ENCODE measurements at places on chromosomes 7 and 10.

- H3K36me3 ChIP-seq: no peaks in the 10 kb centered on the region
- DNase-seq: no peak
- H3K27ac ChIP-seq: no peak overlapping the region
- H3K27me3 ChIP-seq: peaks cover 11% of the 10 kb centered on the region
- no peak overlapping the region for H3K4me3 ChIP-seq
These were observed 61.7 kb downstream of the C10orf105 start for GRCh38 chr10:71657604-71658466.

- no peak for DNase-seq
- peaks cover 20% of the 10 kb centered on the region for H3K27me3 ChIP-seq
- H3K27ac ChIP-seq: no peak overlapping the region
- no peak overlapping the region for H3K4me3 ChIP-seq
- H3K4me1 ChIP-seq: no peaks in the 10 kb centered on the region
These were observed 3.5 kb upstream of the CCL24 start for GRCh38 chr7:75817116-75817515.

- no peak overlapping the region for H3K4me3 ChIP-seq
- no peak for DNase-seq
- H3K27me3 ChIP-seq: no peaks in the 10 kb centered on the region
These were observed 271.6 kb downstream of the CACNA2D1 start for GRCh38 chr7:82172017-82172416.

DNA sequence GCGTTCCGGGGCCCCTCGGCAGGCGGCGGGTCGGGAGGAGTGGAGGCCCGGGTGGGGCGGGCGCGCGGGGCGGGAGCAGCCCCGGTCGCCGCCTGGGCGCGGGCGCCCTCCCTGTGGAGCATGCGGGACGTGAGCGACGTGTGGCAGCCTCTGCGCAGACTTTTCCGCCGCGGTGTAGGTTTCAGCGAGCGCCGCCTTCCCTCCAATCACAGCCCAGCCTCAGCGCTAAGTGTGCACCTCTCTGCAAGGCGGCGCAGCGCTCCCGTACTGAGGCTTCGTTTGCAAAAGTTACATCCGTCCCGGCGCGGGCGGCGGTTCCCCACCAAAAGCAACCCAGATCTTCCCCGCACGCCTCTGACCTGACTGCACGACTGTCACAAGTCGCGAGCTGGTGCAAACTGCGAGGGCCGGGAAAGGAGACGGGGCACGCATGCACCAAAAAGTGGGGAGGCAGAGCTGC is 1.2 kb upstream of the PFKFB3 start:
- H3K27me3 ChIP-seq: no peaks in the 10 kb centered on the region
- peaks cover 29% of the 10 kb centered on the region for H3K4me1 ChIP-seq
- DNase-seq: peak; percentile 84
- no peaks in the 10 kb centered on the region for H3K36me3 ChIP-seq

DNA sequence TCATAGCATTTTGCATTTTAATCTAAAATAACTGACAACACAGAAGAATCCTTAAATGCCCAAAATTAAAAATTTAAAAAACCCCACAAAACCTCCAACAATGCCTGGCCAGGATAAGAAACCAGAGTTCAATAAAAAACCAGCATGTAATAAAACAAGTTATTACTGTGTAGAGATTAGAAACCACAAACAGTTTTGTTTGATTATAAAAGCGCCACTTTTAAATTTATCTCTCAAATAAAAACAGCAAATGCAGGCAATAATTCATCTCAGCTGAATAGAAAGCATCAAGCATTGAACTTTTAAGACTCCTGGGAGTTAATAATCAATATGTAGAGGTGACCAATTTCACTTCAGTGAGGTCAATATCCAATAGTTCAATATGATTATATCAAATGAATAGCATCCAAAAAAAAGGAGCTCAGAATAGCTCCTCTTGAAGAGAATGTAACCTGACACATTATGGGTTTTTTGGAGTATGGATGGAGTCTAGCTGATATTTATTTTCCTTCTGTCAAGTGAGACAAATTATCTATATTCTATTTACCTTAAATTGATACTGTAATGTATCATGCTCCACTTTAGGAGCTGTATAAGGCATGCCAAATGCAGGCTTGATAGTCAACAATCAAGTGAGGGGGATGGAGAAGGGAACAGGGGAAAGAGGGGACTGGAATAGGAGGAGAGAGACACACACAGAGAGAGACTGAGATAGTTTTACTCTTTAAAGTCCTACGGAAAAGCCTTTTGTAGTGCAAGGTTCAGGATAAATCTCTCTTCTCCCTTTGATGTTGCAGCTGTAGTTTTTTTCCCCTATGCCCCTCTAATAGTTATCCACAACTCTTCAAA is 130.9 kb downstream of the RSU1 start:
- H3K27me3 ChIP-seq: no peaks in the 10 kb centered on the region
- H3K4me3 ChIP-seq: no peak overlapping the region
- H3K4me1 ChIP-seq: no peaks in the 10 kb centered on the region
- H3K36me3 ChIP-seq: peaks cover 3% of the 10 kb centered on the region

DNA sequence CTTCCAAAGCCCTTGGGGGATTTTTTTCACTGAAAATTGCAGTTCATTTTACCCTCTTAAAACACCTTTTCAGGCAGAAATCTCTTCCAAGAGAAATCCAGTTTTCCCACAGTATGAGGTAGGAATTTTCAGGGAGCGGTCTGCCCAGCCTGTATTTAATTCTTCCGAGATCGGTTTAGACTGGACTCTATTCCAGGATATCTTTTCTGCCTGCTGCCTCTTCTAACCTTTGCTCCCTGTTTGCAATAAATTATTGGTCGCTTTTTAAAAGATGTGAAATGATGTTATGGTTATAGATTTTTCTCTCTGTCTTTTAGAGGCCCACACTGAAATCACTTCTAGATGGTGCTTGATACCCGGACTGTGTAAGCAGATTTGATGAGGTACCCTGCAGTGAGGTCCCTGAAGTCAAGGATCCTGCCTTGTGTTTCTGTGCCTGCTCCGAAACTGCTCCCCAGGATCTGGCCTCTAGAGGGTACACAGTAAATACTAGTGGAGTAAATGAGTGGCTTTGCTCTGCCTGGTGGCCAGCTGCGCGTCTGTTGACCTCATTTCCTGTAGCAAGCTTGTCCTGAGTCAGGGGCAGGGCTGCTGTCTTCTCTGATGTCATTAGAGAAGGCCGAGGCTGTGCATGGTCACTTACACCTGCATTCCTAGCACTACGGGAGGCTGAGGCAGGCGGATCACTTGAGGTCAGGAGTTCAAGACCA is 191.6 kb downstream of the FANK1 start:
- no peaks in the 10 kb centered on the region for H3K27me3 ChIP-seq
- no peaks in the 10 kb centered on the region for H3K36me3 ChIP-seq
- no peak overlapping the region for H3K4me3 ChIP-seq
- no peak overlapping the region for H3K27ac ChIP-seq

DNA sequence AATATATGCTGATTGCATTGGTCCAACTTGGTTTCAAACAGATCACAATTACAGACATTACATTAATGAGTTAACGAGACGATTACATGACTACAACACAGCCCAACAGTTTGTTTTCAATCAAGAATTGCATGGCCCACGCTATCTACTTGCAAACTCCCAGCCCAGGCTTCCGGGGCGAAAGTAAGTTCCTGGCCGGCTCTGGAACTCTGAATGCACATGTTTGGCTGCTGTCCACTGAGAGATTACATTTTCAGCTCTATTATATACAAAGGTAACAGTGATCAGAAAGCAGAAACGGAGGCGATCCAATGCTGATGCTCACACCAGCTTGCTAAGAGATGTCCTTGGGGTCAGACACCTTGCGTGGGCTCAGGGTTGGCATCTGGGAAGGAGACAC is 206.3 kb downstream of the FANK1 start:
- no peak for DNase-seq
- no peaks in the 10 kb centered on the region for H3K4me1 ChIP-seq
- no peak overlapping the region for H3K27ac ChIP-seq
- H3K36me3 ChIP-seq: no peaks in the 10 kb centered on the region
- H3K4me3 ChIP-seq: no peak overlapping the region
- no peaks in the 10 kb centered on the region for H3K27me3 ChIP-seq

- no peak for DNase-seq
- no peak overlapping the region for H3K4me3 ChIP-seq
- peaks cover 20% of the 10 kb centered on the region for H3K4me1 ChIP-seq
These were observed 4.5 kb upstream of the DRGX start for GRCh38 chr10:49400365-49400764.

DNA sequence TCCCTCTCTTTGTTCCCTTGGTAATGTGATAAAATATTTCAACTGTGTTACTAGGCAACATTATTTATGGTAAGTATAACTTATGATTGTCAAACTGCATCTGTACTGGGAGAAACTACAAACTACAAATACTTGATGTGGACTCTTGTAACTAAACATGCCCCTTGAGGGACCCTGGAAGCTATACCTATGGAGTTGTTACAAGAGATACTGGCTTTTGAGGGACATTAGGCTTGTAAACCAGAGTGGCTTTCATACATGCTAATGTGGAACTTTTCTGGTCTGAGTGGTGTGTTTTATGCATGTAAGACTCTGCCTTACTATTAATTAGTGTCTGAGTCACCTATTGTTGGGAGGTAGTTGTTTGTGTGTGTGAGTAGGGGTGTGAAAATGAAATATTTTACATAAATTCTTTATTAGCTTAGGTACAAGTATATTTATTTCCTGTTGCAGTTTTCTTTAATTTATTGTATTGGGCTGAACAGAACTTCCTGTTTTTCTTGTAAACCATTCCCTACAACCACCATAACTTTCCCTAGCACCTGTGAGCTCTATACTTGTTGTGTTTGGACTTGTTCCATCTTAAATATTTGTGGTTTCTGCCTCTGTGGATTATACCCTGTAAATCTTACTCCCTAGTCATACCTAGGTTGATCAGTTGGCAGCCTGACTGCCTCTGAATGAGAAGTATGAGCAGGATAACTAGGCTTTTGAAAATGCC is 49.8 kb downstream of the STK31 start:
- no peak for DNase-seq
- H3K4me3 ChIP-seq: no peak overlapping the region
- H3K4me1 ChIP-seq: no peaks in the 10 kb centered on the region
- H3K36me3 ChIP-seq: no peaks in the 10 kb centered on the region

Data from T-cell (primary cell).